ENCODE measurements at places on chromosomes 11 and 22. TPM values are rescaled to one million over a fixed set of nuclear protein-coding genes. Genes with fewer than 3 reads are reported as not detected.

The IRAG1 gene
- total RNA-seq = 3.7 TPM

The CATSPER1 gene
- not detected for total RNA-seq

The ZC3H12C gene
- 12.0 TPM for total RNA-seq

The OR5F1 gene
- total RNA-seq = not detected

The TSSC4 gene
- 70.0 TPM for total RNA-seq

The LRRC74B gene
- total RNA-seq = 0.19 TPM

The CKAP5 gene
- 99.9 TPM for total RNA-seq

The LDHA gene
- total RNA-seq = 929 TPM

The GLYAT gene
- not detected for total RNA-seq

The RCOR2 gene
- total RNA-seq = 20.3 TPM

The CAT gene
- 17.6 TPM for total RNA-seq

The C11orf42 gene
- total RNA-seq = not detected

Measured in astrocyte (in vitro differentiated cells and primary cell).